Femur (tissue), 1 donor: ENCODE measurements at places on chromosomes 5 and 9.

- no peak for DNase-seq
Measured at GRCh38 chr5:127700237-127700766, 2.9 kb upstream of the CCDC192 start.

GRCh38 chr9:90044710-90045151 is 439.9 kb downstream of the GADD45G start:
- DNase-seq: no peak

- DNase-seq: no peak
Measured at GRCh38 chr5:111254613-111255012, 30.4 kb downstream of the CAMK4 start.

DNA sequence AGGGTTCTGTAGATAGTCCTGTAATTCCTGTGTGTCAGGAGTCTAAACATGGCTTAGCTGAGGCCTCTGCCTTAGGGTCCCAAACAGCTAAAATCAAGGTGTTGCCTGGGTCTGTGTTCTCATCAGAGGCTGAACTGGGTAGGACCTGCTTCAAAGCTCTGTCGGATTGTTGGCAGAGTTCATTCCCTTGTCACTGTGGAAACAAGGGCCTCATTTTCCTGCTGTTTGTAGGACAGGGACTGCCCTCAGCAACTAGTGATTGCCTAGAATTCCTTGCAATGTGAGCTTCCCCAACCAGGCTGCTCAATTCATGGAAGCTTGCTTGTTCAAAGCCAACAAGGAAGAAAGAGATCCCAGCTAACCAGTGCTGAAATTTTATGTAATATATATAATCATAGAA is 283.2 kb downstream of the DNAH5 start:
- no peak for DNase-seq

DNA sequence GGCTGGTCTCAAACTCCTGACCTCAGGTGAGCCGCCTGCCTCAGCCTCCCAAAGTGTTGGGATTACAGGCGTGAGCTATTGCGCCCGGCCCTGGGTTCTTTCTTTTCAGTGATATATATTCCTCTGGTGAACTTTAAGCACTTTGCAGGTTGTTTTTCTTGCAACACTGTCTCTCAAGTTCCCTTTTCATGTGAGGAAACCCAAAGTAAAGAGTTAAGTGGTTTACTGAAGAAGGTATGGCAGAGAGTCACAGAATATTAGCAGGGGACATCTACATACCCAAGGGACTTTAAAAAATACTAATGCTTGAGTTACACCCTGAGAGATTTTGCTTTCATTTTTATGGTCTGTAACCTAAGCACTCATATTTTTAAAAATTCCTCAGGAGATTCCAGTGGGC is 6.7 kb upstream of the GAPT start:
- DNase-seq: no peak

- DNase-seq: no peak
Measured at GRCh38 chr9:132638240-132638639, 31.5 kb downstream of the DDX31 start.

GRCh38 chr9:124593651-124594058 is 86.5 kb upstream of the NR5A1 start:
- no peak for DNase-seq

- DNase-seq: no peak
Measured at GRCh38 chr9:97561501-97561900, 60.0 kb downstream of the TMOD1 start.
